ENCODE measurements at places on chromosomes 12 and 14.

- no peak for DNase-seq
These were observed 24.7 kb upstream of the GLIPR1 start for GRCh38 chr12:75455839-75456238.

GRCh38 chr14:77053046-77053841, 24.7 kb upstream of the IRF2BPL start:
- DNase-seq = peak; percentile 92

GRCh38 chr12:116376354-116377193, 99.1 kb upstream of the MED13L start:
- DNase-seq = peak; percentile 37

GRCh38 chr12:89472508-89472907, 52.1 kb downstream of the GALNT4 start:
- DNase-seq = no peak

- no peak for DNase-seq
These were observed 5.6 kb upstream of the HMGA2 start for GRCh38 chr12:65818454-65819382.

DNA sequence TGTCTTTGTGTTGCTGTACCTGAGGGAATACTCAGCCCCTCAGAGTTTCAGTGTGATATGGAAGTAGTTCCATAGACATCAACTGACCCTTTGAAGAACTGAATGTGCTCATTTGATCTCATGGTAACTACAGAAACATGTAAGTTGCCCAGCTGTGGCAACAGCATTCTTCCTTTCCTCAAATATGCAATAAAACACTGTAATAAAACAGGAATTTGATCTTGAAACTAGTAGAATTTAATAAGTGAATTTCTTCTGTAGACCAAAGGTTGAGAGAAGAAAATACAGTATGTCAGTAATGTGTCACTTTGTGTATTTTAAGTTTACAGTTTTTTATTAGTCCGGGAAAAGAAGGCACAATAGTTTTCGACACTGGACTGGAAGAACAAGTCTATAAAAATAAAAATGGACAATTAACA, 31.9 kb downstream of the KCTD10 start:
- DNase-seq = no peak

DNA sequence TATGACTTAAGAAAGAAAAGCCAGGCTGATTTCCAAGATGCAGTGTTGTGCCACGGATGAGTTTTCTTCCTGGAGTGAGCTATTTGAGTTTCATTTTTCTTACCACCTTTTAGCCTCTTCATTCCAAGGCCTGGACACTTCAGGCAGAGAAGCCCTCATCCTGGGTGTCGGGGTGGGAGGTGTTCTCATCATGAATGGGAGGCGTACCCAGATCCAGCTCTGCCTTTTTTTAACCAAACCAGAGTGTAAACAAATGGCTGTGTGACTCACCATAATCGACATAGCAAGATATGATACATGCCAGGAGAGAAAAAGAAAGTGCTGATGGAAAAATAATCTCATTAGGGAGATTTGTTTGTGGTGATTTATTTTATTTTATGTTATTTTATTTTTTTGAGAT, 79.9 kb downstream of the ARF6 start:
- DNase-seq = peak; percentile 49

DNA sequence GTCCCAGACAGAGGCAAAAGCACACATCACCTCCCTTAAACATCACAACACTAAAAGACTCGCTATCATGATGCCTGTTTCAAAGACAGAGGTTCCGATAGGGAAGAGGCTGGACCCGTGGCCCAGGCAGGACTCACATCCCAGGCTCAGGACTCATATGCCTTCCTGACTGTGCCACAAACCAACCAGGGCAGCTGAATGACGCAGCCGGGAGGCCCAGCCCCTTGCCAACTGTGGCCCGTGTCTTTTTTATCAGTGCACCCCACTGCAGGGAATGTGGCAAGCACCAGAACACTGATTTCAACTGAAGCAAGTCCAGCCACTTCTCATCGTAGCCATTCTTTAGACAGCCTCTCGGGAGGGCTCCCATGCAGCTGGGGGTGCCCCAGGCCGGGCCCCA, 132.3 kb downstream of the KSR2 start:
- no peak for DNase-seq

GRCh38 chr12:91017511-91018263, 12.9 kb upstream of the EPYC start:
- DNase-seq = no peak

DNA sequence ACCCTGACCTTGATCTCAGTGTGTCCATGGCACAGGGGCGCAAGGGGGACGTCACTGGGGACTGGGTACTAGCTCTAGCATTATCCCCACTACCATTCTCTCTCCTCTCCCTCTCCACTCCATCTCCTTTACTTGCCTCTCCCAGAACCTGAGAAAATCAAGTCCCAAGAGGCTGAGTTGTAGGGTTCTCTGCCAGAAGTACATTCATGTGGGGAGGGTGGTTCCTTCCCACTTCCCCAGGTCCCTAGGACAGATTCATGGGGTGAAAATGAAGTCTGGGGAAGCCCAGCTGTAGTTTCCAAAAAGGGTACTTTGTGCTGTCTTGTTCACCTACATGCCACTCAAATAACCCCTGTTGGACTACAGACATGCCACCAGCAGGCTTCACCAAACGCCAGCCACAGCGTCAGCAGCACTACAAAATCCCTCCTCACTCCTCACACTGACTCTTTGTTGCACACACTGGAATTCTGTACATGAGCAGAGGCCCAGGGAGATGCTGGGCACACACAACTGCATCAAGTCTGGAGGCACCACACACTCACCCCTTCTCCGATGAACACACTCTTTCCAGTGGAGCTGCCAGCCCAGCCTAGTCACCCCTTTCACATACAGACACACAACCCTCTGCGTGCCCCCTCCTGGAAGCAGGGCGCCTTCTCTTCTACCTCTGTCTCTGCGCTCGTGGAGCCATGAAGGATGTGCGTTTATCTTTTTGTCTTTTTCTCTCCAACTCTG, 6.9 kb downstream of the RARG start:
- DNase-seq = peak; percentile 63

- no peak for DNase-seq
These were observed 67.8 kb upstream of the NAP1L1 start for GRCh38 chr12:76152181-76152807.

DNA sequence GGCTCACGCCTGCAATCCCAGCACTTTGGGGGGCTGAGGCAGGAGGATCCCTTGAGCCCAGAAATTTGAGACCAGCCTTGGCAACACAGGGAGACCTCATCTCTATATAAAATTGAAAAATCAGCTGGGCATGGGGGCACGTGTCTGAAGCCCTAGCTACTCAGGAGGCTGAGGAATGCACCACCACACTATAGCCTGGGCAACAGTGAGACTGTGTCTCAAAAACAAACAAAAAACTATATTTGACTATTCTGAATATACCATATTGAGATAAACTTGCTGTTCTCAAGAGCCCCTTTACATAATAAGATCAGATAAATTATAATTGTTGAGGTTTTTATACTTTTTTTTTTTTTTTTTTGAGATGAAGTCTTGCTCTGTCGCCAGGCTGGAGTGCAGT, 44.9 kb upstream of the SRP54 start:
- DNase-seq = no peak

DNA sequence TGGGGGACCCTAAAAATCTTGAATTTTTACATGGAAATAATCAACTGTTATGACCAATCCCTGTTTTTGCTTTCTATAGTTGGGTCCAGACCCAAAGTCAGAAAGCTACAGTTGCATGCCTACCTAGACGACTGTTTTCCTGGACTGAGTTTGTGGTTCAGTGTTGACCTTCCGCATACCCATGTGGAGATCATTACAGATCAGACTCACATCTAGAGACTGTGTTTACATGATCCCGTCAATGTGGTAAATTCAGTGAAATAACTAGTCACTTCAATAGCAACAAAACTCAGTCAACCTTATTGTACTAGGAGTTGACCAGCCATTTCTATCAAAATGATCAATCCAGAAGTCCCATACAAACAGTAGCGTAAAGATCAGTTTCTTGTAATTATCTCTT, 257.6 kb downstream of the EGLN3 start:
- no peak for DNase-seq

DNA sequence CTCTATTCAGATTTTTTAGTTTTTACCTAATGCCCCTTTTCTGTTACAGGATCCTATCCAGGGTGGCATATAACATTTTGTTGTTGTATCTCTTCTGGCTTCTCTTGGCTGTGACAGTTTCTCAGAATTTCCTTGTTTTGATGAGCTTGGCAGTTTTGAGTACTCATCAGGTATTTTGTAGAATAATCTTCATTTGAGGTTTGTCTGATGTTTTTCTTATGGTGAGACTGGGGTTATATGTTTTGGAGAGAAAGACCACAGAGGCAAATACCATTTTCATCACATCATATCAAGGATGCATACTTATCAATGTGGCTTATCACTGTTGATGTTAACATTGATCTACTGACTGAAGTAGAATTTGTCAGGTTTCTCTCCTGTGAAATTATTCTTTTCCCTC, 14.0 kb upstream of the LYZ start:
- DNase-seq = no peak

GRCh38 chr12:25712169-25712568, 159.1 kb upstream of the LMNTD1 start:
- DNase-seq = no peak

DNA sequence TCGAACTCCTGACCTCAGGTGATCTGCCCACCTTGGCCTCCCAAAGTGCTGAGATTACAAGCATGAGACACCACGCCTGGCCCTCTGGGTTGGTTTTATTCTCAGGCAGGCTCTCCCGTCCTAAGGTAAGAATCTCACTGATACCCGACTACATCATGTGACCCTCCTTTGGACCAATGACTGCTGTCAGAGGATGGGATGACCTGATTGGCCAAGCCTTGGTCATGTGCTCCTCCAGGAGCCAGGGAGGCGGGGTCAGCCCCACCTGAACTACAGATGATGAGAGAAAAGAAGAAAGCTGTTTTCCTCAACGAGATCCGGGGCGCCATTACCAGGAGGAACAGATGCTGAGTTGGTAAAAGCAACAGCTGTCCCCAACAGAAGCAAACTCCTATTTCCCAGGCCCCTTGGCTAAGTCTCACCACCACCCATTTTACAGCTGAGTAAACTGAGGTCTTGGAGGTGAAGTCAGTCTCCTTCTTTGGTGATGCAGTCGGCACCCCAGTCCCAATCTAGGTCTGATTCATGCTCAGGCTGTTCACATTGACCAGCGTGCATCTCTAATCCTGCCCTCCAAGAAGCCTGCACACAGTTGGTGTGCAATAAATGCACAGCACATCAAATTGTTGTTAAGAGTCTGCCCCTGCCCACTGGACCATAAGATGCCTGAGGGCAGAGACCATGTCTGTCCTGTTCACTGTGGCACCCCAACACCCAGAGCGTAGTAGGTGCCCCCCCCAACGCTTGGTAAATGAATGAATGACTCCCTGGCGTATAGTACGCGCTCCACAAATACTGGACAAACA, 118.8 kb downstream of the SCARB1 start:
- no peak for DNase-seq

DNA sequence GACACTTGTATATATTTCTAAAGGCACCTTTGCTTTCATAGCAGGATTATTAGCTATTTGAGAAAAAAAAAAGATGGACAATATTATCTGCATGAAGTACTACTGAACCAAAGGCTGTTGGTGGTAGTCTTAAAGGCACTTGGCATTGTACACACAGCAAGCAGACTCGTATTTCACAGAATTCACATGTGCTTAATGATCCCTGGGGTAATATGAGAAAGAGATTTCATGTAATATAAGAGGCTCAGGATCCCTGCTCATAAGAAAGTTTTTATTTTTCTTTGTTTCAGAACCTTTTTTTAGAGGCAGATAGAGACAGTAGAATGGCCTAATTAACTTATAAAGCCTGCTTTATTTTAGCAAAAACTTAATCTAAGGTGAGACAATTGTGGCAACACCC, 59.5 kb downstream of the SYNE2 start:
- DNase-seq = no peak

GRCh38 chr12:13451776-13452175, 255.2 kb downstream of the EMP1 start:
- no peak for DNase-seq

DNA sequence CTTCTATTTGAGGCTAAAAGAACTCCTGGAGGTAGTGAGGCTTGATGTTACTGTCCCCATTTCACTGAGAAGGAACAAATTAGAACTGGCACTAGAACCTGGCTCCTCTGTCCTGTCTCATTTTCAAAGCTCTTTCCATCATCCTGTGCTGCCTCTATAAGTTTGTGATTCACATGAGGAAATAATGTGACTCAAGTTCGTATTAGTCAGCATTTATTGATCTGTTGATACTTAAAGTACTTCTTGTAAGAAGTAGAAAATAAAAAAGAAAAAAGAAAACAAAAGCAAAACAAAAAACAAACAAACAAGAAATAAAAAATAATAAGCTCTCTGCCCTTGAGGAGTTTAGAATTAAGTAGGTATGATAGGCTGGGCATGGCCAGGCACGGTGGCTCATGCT, 2.3 kb upstream of the ESPL1 start:
- DNase-seq = no peak

DNA sequence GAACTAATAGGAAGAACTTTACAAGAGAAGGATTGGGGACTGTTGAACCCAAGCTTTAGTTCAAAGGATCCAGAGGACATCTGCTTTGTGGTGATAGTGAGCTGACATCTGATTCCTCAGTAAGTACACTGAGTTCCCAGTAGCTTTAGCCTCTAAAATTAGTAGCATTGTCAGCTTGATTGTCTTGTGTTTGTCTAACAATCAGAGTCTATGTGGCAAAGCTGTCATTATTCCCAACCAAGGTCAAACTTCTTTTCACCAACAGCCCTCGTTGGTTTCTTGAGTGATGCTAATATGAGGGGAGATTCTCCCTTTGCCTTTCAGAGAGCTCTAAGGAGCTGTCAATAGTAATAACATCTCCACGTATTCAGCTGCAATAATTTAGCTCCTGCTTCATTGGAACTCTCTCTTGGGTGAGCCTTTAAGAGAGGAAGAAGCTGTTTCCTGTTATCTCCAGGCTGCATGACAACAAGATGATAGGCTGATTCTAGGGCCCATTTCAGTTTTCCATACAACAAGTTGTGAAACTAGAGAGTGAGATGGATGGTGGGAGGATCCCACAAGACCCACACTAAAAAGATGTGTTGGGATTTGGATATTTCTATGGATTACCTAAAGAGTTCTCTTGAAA, 46.7 kb downstream of the TGFB3 start:
- peak; percentile 48 for DNase-seq

- DNase-seq = no peak
These were observed 486.5 kb downstream of the EGLN3 start for GRCh38 chr14:33464254-33464962.
